Thymus (tissue), 14 donors: ENCODE measurements at places on chromosomes 1 and 21. TPM values are rescaled to one million over a fixed set of nuclear protein-coding genes. Genes with fewer than 3 reads are reported as not detected.

The TFF3 gene
- total RNA-seq = 5.1 TPM

The PCAT6 gene
- total RNA-seq = 0.19 TPM

The CRP gene
- total RNA-seq = 0.05 TPM

The LINGO4 gene
- total RNA-seq = 0.52 TPM

The RAB3B gene
- total RNA-seq = 0.24 TPM

The CD160 gene
- total RNA-seq = 0.76 TPM

The HSD3B1 gene
- total RNA-seq = 0.09 TPM

The DIO1 gene
- 0.05 TPM for total RNA-seq

The EVI5 gene
- total RNA-seq = 7.1 TPM

The HES5 gene
- 0.38 TPM for total RNA-seq
